Fibroblast of pulmonary artery (primary cell): ENCODE measurements at places on chromosomes 7 and 10.

GRCh38 chr7:130831817-130832481 is 97.9 kb upstream of the KLF14 start:
- DNase-seq: peak; percentile 78

GRCh38 chr7:1362301-1362700 is 97.0 kb downstream of the MICALL2 start:
- DNase-seq: no peak

- no peak for DNase-seq
Observed at GRCh38 chr7:99102361-99102760, 41.5 kb downstream of the SMURF1 start.

GRCh38 chr10:22317771-22318565 is 1.8 kb downstream of the COMMD3 start:
- DNase-seq: no peak

- DNase-seq: no peak
Observed at GRCh38 chr7:98877692-98878364, 504 bp upstream of the TRRAP start.

- DNase-seq: no peak
Observed at GRCh38 chr10:46323176-46323575, 36.4 kb downstream of the ANTXRL start.

- no peak for DNase-seq
Observed at GRCh38 chr10:6034371-6034770, 27.8 kb downstream of the IL2RA start.
